Lower lobe of right lung (tissue), 2 donors: ENCODE measurements at places on chromosomes 3 and 15. TPM values are rescaled to one million over a fixed set of nuclear protein-coding genes. Genes with fewer than 3 reads are reported as not detected.

MINAR1 gene
- 0.30 TPM for total RNA-seq

ZBTB20 gene
- 66.4 TPM for total RNA-seq

DNA sequence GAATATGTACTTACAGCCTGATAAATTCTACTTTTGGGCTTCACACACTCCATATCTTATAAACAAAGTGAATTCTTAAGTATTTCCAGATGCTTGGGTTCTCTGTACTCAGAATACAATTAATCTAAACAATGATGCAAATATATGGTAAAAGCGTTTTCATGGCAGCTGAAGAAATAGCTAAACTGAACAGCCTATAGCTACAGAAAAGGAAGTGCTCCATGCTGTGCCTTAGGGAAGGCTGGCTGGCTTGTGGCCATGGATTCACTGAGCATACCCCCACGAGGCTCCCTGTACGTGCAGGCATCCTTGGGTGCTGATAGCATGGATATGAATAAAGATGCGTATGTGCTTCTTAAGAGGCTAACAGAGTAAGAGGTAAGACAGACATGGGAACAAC lies 264.0 kb downstream of the KLF13 start:
- no peaks in the 10 kb centered on the region for H3K36me3 ChIP-seq
- H3K4me1 ChIP-seq = no peaks in the 10 kb centered on the region
- no peak overlapping the region for H3K27ac ChIP-seq
- DNase-seq = no peak
- no peaks in the 10 kb centered on the region for H3K27me3 ChIP-seq

GRCh38 chr15:65300924-65301441 lies 3.5 kb upstream of the RNU5B-1 start:
- peaks cover 33% of the 10 kb centered on the region for H3K4me1 ChIP-seq
- no peak for DNase-seq
- H3K27me3 ChIP-seq = no peaks in the 10 kb centered on the region
- no peaks in the 10 kb centered on the region for H3K36me3 ChIP-seq

DNA sequence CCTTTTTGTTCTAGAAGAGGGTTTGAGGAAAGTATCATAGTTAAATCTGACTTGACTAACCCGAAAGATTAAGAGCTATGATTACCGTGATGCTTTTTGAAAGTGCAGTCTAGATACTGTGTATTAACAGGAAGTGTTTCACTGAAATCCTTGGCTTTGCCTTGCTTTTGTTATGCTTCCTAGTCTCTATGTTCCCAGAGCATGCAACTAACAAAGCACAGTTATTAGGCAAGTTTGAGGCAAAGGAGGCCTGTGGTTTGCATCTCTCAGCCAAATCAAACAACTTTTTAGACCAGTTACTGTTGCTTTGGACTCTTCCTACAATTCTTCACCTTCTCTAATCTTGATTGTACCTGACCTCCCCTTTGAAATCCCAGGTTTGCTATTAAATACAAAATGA lies 3.9 kb downstream of the LXN start:
- peaks cover 24% of the 10 kb centered on the region for H3K4me1 ChIP-seq
- H3K4me3 ChIP-seq = no peak overlapping the region
- H3K27ac ChIP-seq = no peak overlapping the region
- H3K36me3 ChIP-seq = peaks cover 71% of the 10 kb centered on the region
- DNase-seq = no peak

DNA sequence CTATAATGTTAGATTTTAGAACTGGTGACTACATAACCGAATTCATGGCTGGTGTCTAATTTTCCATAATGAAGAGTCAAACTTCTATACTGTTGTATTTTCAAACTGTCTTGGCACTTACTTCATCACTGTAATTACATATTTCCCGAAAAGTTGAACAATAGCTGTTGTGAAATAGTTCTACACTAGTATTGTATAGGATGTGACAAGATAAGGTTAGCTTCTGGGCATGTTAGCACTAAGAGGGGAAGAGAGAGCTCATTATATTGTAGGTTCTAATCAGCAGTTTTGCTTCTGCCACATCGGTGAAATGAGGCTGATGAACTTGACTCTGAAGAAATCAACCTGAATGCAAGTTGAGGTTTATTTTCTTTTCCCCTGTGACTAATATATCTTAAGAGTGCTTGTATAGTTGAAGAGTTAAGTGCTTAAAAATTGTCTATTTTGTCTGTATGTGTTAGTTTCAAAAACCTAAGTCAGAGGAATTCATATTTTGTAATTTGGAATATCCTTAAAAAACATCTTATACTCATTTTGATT lies 8.9 kb downstream of the GYG1 start:
- H3K4me3 ChIP-seq = no peak overlapping the region
- H3K27ac ChIP-seq = no peak overlapping the region
- DNase-seq = no peak

LAMB2 gene
- total RNA-seq = 410 TPM
